ENCODE measurements at places on chromosomes 7 and 10. TPM values are rescaled to one million over a fixed set of nuclear protein-coding genes. Genes with fewer than 3 reads are reported as not detected.
A peak's percentile ranks its signal among the peaks of the same experiment; 100 is the strongest.

ZNF117 gene
- 7.0 TPM for total RNA-seq

CPXM2 gene
- total RNA-seq: not detected

ADCYAP1R1 gene
- not detected for total RNA-seq

SCIN gene
- total RNA-seq: 0.39 TPM

RASA4 gene
- 59.0 TPM for total RNA-seq

LRWD1 gene
- total RNA-seq: 21.7 TPM

GRCh38 chr10:99905971-99906370, 103.8 kb downstream of the DNMBP start:
- DNase-seq: no peak
- peaks cover 10% of the 10 kb centered on the region for H3K36me3 ChIP-seq
- H3K4me3 ChIP-seq: no peak overlapping the region
- H3K4me1 ChIP-seq: peaks cover 14% of the 10 kb centered on the region
- no peak overlapping the region for H3K27ac ChIP-seq

GRCh38 chr10:84428711-84429110, 100.3 kb downstream of the CCSER2 start:
- H3K4me1 ChIP-seq: peaks cover 17% of the 10 kb centered on the region
- no peak overlapping the region for H3K27ac ChIP-seq

GRCh38 chr10:23015021-23015707, 80.2 kb upstream of the MSRB2 start:
- no peak overlapping the region for H3K27ac ChIP-seq
- peaks cover 22% of the 10 kb centered on the region for H3K27me3 ChIP-seq
- H3K36me3 ChIP-seq: no peaks in the 10 kb centered on the region
- H3K4me3 ChIP-seq: no peak overlapping the region
- H3K4me1 ChIP-seq: no peaks in the 10 kb centered on the region

- no peaks in the 10 kb centered on the region for H3K36me3 ChIP-seq
- H3K4me1 ChIP-seq: peaks cover 35% of the 10 kb centered on the region
- DNase-seq: no peak
- no peak overlapping the region for H3K27ac ChIP-seq
- no peaks in the 10 kb centered on the region for H3K27me3 ChIP-seq
Measured at GRCh38 chr7:140159497-140159896, 17.3 kb downstream of the KDM7A start.

DNA sequence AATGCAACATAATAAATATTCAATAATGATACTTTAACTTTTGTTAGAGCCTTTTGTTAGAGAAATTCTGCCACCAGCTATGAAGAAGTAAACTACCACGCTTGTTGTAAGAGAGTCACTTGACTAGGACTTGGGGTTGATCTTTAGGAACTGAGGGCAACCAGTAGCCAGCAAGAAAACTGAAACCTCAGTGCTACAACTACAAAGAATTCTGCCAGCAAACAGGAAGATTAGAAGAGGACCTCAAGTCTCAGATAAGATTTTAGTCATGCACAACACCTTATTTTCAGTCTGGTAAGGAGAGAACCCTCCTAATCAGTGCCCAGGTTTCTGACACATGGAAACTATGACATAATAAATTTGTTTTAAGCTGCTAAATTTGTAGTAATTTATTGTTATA, 498.3 kb upstream of the STEAP1 start:
- H3K27me3 ChIP-seq: no peaks in the 10 kb centered on the region
- H3K36me3 ChIP-seq: no peaks in the 10 kb centered on the region
- H3K4me3 ChIP-seq: no peak overlapping the region
- no peaks in the 10 kb centered on the region for H3K4me1 ChIP-seq
- DNase-seq: no peak

DNA sequence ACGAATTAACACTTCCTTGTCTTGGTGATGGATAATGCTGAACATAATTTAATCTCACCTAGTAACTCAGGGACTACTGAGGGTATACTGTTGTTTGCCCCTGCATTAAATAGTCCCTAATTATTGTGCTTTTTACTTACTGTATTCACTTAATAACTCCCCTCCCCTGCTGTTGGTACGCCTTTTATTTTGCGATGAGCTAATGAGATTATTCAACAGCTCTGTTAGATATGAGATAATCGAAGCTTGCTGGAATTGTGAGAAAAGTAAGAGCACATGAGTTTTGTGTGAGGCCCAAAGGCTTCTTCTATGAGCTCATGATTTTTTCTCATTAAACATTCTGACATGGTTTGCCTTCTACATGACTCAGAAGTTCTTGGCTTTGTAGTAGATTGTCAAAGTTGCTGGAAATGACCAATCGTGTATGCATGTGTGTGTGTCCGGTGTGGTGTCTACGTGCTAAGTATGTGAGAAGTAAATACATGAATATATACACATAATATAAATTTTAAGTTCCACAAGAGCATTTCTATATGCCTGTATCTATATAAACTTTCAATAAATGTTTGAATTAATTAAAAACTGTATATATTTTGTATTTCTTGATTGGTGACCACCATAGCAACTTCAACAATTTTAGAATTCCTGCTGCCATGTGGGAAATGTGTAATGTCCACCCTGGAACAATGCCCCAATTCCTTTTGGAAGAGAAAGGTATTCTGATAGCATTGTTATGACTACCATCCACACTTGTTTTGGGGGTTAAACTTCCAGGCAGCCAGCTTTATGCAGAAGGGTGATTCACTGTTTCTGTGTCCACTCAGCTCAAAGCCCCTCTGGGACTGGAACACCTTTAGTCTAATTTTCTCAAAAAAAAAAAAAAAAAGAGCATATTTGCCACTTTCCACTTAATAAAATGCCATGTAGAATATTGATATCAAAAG, 106.2 kb downstream of the SAMD9 start:
- no peak overlapping the region for H3K4me3 ChIP-seq
- H3K27me3 ChIP-seq: peaks cover 11% of the 10 kb centered on the region
- no peaks in the 10 kb centered on the region for H3K36me3 ChIP-seq
- H3K4me1 ChIP-seq: peaks cover 6% of the 10 kb centered on the region
- no peak overlapping the region for H3K27ac ChIP-seq
- no peak for DNase-seq

DNA sequence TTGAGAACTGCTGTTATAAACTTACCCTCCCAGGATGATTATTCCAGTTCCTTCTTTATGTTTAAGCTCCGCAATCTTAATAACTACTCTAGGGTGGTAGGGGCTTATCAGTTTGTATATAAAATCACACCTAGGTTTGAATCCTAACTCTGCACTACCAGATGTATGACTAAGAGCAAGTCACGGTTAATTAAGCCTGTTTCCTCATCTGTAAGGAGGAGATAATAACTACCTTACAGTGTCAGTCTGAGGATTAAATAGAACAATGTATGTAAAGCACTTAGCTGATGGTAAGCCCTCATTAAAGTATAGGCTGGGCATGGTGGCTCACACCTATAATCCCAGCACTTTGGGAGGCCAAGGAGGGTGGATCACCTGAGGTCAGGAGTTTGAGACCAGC, 9.2 kb downstream of the DNA2 start:
- no peak overlapping the region for H3K4me3 ChIP-seq
- peaks cover 2% of the 10 kb centered on the region for H3K4me1 ChIP-seq
- H3K27me3 ChIP-seq: no peaks in the 10 kb centered on the region
- H3K36me3 ChIP-seq: peaks cover 56% of the 10 kb centered on the region
- DNase-seq: no peak

DNA sequence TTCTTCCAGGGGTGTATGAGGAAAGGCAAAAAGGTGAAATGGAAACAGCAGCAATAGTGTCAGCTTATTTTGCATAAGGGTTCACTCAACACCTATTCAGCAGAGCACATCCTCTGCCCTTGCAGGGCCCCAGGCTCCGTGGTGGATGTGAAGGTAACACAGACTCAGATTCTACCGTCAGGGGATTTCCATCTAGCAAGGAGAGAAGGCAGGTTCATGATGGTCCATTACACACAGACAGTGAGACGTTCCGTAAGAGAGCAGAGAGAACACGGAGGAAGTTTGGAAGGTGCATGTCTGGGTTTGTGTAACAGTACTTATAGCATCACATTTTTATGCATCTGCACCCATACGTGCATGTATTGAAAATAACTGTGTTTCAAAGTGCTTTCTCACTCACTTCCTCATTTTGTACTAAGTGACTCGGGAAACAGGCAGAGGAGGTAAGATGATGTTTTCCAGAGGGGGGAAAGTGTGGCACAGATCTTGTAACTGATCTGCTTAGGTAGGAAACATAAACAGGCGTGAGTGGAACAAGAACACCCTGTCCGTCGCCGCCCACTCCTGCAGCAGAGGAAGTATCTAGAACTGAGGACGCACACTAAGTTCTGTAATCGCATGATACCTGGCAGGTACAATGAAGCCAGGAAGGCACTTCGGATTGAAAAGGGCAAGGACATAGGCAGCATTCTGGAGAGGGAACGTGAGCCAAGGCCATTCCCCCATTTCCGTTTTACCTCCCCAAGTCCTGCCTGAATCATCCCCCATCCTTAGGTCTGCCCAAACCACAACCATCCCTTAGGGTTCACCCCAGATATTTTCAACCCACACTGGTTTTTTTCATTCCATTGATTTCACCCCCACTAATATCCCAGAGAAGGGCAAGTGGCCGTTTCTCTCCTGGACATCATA, 1.0 kb upstream of the ENO4 start:
- H3K36me3 ChIP-seq: no peaks in the 10 kb centered on the region
- H3K4me3 ChIP-seq: no peak overlapping the region
- no peak overlapping the region for H3K27ac ChIP-seq
- peaks cover 5% of the 10 kb centered on the region for H3K4me1 ChIP-seq
- H3K27me3 ChIP-seq: peaks cover 44% of the 10 kb centered on the region
- DNase-seq: no peak

DNA sequence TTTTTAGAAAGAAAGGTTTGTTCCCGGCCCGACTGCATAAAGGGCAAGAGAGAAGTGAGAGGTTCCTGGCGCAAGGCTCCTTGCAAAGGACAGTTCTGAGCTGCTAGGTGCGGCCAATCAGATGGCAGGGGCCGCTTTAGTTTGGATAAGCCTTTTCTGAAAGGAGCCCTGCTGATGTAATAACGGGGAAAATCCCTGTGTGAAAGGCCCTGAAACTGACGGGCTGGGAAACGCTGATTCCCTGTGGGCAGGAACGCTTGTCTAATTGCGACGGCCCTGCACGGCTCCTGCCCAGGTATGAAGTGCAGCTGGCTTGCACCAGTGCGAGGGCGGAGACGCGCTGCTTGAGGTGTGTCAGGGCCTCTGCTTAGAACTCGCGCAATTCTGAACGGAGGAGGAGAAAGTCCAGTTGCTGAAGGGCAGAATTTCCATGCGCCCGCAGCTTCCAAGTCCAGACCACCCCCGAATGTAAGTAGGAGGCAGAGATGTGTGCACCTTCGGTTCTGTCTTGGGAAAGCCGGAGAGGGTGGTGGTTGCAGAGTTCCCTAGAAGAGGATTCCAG, 30.5 kb downstream of the TACC2 start:
- H3K27me3 ChIP-seq: peaks cover 12% of the 10 kb centered on the region
- no peak overlapping the region for H3K27ac ChIP-seq
- DNase-seq: no peak
- H3K4me3 ChIP-seq: no peak overlapping the region
- H3K4me1 ChIP-seq: no peaks in the 10 kb centered on the region

- H3K36me3 ChIP-seq: peaks cover 4% of the 10 kb centered on the region
- H3K4me3 ChIP-seq: no peak overlapping the region
- H3K27ac ChIP-seq: peak overlapping the region; percentile 67
- no peaks in the 10 kb centered on the region for H3K27me3 ChIP-seq
- peaks cover 35% of the 10 kb centered on the region for H3K4me1 ChIP-seq
- DNase-seq: peak; percentile 14
Measured at GRCh38 chr10:133474027-133474426, 20.3 kb downstream of the SCART1 start.

- no peaks in the 10 kb centered on the region for H3K27me3 ChIP-seq
- DNase-seq: no peak
- H3K4me3 ChIP-seq: no peak overlapping the region
Measured at GRCh38 chr10:29443745-29444523, 155.1 kb downstream of the LYZL1 start.

GRCh38 chr7:30411897-30412296, 66.7 kb downstream of the NOD1 start:
- no peaks in the 10 kb centered on the region for H3K36me3 ChIP-seq
- DNase-seq: no peak
- H3K4me3 ChIP-seq: no peak overlapping the region
- no peak overlapping the region for H3K27ac ChIP-seq
- no peaks in the 10 kb centered on the region for H3K4me1 ChIP-seq

DNA sequence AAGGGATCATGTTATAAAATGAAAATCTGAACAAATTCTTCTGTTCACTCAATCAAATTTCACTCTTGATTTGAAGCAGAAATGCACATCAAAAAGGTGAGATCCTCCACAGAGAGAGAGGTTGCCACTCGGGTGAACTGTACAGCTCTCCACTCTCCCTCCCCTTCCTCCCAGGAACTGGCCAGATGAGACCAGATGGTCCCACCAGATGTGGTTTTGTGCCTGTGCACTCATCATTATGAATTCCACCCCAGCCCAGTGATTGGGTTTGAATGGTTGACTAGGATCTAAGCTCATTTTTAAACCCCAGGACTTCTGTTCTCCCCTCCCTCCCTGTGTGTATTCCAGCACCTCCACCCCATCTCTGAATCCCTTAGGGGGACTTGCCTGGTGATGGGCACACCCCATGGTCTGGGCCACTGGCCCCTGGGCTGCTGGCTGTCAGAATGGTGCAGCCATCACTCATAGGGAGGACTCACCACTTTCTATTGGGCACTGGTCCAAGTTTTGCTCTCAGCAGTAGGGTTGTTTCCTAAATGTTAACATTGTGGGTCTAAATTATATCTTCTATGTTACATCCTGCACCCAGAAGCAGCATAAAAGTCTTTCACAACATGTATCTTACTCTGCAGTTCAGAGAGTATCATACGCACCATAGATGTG, 393.1 kb downstream of the TNS3 start:
- no peak for DNase-seq
- peaks cover 2% of the 10 kb centered on the region for H3K27me3 ChIP-seq
- H3K4me3 ChIP-seq: no peak overlapping the region
- no peaks in the 10 kb centered on the region for H3K4me1 ChIP-seq
- no peak overlapping the region for H3K27ac ChIP-seq
- no peaks in the 10 kb centered on the region for H3K36me3 ChIP-seq

DNA sequence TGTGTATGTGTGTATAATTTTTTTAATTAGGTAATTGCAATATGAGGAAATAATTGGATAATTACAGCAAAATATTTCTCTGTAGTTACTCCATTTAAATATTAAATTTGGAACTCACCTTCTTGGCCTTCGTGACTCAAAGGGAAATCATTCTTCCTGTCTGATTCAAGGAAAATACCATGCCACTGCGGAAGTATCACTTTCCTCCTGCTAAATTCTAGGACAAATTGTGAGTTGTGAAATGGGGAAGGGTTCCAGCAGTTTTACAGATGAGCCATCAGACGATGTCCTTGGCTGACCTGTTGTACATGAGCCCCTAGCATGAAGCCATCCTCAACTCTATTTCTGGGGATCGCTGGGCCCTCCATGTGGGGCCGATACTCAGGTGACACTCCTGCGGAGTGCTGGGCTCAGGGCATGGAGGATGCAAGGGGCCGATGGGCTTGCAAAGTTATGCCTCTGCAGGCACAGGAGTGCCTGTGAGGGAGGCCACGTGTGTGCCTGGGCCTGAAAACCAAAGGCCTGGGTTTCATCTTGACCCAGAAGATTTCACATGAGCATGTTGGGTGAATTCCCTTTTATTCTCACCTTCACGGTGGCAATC, 179.6 kb upstream of the TCERG1L start:
- no peak overlapping the region for H3K4me3 ChIP-seq
- no peaks in the 10 kb centered on the region for H3K4me1 ChIP-seq

- H3K27me3 ChIP-seq: no peaks in the 10 kb centered on the region
- H3K4me1 ChIP-seq: peaks cover 4% of the 10 kb centered on the region
- no peak for DNase-seq
Measured at GRCh38 chr7:101691822-101692384, 62.8 kb upstream of the MYL10 start.

GRCh38 chr10:35130663-35131062, 4.0 kb downstream of the CREM start:
- DNase-seq: no peak
- peaks cover 66% of the 10 kb centered on the region for H3K4me1 ChIP-seq
- peak overlapping the region; percentile 58 for H3K27ac ChIP-seq
- H3K4me3 ChIP-seq: peak overlapping the region; percentile 54
- peaks cover 18% of the 10 kb centered on the region for H3K36me3 ChIP-seq
- no peaks in the 10 kb centered on the region for H3K27me3 ChIP-seq

Measured in activated CD8-positive, alpha-beta T cell treated with anti-CD3 and anti-CD28 coated beads, Interleukin-2, amount 10 ng/mL, durations not matched to agents 7 days and 5 days (primary cell).